Smooth muscle cell of bladder (primary cell): ENCODE measurements at places on chromosomes 3 and 15. TPM values are rescaled to one million over a fixed set of nuclear protein-coding genes. Genes with fewer than 3 reads are reported as not detected.

The STX19 gene
- total RNA-seq, result not detected in 2 replicates

The C2CD4A gene
- not detected in 2 replicates for total RNA-seq

The C3orf22 gene
- total RNA-seq, result not detected in 2 replicates

The IMP3 gene
- 40.8 and 75.5 TPM in 2 replicates for total RNA-seq

The ZIC4 gene
- not detected in 2 replicates for total RNA-seq

The ZNF660 gene
- total RNA-seq, result 2.1 and 2.6 TPM in 2 replicates

The TIMP4 gene
- 5.1 and 6.8 TPM in 2 replicates for total RNA-seq

The LRRC31 gene
- not detected in 2 replicates for total RNA-seq

The RETNLB gene
- total RNA-seq, result not detected in 2 replicates

The LRTM1 gene
- total RNA-seq, result not detected in 2 replicates

The SCN11A gene
- total RNA-seq, result under 0.01 TPM in 2 replicates

The HTR3E gene
- not detected in 2 replicates for total RNA-seq

The GREM1 gene
- total RNA-seq, result 307 and 558 TPM in 2 replicates

The ASB7 gene
- 14.2 and 14.4 TPM in 2 replicates for total RNA-seq

The RNU5B-1 gene
- total RNA-seq, result not detected in 2 replicates

The KBTBD13 gene
- total RNA-seq, result not detected in 2 replicates

The SLC6A6 gene
- 3.1 and 3.5 TPM in 2 replicates for total RNA-seq

The UPK1B gene
- under 0.01 TPM in 1 of 2 replicates, not detected in the other for total RNA-seq

The ARNT2 gene
- total RNA-seq, result 5.5 and 7.0 TPM in 2 replicates

The VWA5B2 gene
- not detected in 2 replicates for total RNA-seq

The WDR49 gene
- total RNA-seq, result under 0.01 and 0.09 TPM in 2 replicates

The FOXP1 gene
- 41.0 and 60.3 TPM in 2 replicates for total RNA-seq

The OR5K2 gene
- total RNA-seq, result not detected in 2 replicates

The COL8A1 gene
- total RNA-seq, result 148 and 185 TPM in 2 replicates

The DAG1 gene
- total RNA-seq, result 21.5 and 31.4 TPM in 2 replicates

The CTXN2 gene
- not detected in 2 replicates for total RNA-seq

The ADAMTS9 gene
- total RNA-seq, result 5.2 and 47.5 TPM in 2 replicates

The CCNB2 gene
- 7.1 and 9.0 TPM in 2 replicates for total RNA-seq

The SLCO3A1 gene
- total RNA-seq, result 3.8 and 5.7 TPM in 2 replicates

The SPINK8 gene
- total RNA-seq, result not detected in 2 replicates

The MAP1A gene
- 38.8 and 40.8 TPM in 2 replicates for total RNA-seq

The RAB7A gene
- 36.4 and 43.1 TPM in 2 replicates for total RNA-seq

The POLQ gene
- 1.8 and 2.4 TPM in 2 replicates for total RNA-seq

The IGF2BP2 gene
- 28.8 and 29.3 TPM in 2 replicates for total RNA-seq

The FHIT gene
- 0.28 and 1.1 TPM in 2 replicates for total RNA-seq

The TEX264 gene
- 41.2 and 50.9 TPM in 2 replicates for total RNA-seq

The TRH gene
- total RNA-seq, result 0.37 TPM in 1 of 2 replicates, not detected in the other
